ENCODE measurements at places on chromosomes 7 and 10.

- no peak for DNase-seq
These were observed 72.5 kb downstream of the SYPL1 start for GRCh38 chr7:106039486-106040060.

- no peak for DNase-seq
These were observed 35.1 kb upstream of the ZNRF2 start for GRCh38 chr7:30249316-30249715.

DNA sequence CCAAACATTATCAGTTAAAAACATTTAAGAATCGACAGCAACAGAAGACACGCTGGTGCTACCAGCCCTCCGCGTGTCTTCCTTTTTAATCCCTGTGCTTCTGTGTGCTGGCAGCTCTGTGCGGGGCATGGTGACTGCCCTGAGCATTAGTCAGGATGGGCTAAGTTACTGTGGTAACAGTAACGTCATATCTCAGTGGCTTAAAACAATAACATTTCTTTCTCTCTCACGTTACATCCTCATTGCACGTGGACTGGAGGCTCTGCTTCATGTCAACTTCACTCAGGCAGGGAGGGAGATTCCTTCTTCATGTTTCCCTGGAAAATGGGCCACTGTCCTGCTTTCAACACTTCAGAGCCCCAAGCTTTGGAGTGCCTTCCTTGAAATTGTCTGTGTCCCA, 378.5 kb downstream of the CCSER2 start:
- DNase-seq: no peak

DNA sequence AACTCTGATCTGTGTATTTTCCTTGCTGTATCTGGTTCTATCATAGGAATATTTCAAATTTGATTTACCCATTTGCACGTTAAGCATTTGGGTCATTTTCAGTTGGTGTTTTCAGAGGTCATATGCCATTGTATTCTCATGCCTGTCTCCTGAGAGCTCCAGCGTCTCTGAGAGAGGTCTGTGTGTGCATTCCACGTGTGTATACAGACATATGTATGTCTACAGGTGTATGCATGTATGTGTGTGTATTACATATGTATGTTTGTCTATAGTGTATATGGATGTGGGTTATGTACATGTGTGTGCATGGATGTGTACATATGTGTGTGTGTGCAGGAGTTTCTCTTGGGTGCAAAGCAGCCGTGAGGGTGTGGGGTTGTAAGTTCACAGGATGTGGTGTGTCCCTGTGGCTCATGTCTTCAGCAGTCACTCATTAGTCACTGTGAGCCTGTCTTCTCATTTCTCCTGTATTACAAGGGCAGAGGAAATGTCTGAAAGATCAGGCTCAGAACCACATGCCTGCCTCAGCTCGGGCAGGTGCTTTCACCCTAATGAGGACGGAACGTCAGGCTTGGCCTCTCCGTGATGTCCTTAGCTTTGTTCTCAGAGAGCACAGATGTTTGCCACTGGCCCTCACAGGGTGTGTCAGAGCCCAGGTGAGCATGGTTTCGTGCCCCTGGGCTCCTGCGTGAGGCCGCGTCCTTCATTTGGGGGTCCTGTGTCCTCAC, 101.6 kb downstream of the NKX6-2 start:
- no peak for DNase-seq

- DNase-seq: no peak
These were observed 152.9 kb downstream of the CCDC3 start for GRCh38 chr10:12848439-12849173.

GRCh38 chr7:17010637-17011300, 129.0 kb upstream of the AGR3 start:
- no peak for DNase-seq

GRCh38 chr10:33092596-33092995, 134.6 kb upstream of the ITGB1 start:
- no peak for DNase-seq

- no peak for DNase-seq
These were observed 53.1 kb upstream of the GTF2IRD1 start for GRCh38 chr7:74400420-74401136.

- DNase-seq: no peak
These were observed at the start of gene FAM237B for GRCh38 chr7:90320801-90321494. TSS of gene FAM237B (minus strand) at chr7:90321304. CDS start at chr7:90319748, 1,556 bp downstream.

DNA sequence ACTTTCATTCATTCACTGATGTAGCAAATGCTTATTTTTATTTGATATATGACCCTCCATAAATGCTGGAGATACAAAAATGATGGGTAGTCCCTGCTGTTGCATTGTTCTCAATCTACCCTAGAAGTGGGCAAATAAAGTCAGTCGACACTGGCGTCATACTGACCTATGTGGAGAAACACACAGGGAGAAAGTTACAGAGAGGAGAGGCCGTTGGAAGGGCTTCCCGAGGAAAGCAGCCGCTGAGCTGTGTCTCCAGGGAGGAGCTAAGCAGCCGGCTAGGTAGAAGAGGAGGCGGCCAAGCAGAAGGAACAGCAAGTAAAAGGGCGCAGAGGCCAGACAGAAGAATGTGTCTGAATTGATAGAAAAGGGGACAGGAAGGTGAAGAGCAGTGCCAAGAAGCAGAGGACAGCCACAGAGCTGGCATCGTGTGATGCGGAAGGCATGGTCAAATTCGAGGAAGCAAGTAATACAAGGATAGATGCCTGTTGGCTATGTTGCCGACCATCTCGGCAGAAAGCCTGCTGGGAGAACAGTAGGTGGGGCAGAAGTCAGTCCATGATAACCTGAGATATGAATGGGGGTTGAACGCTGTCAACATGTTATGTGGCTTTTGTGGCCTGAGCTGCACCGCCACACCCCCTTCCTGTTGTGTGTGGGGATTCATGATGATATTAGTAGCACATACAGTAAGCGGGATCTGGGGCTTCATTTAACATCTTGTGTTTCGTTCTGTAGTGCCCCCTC, 25.9 kb downstream of the ST8SIA6 start:
- no peak for DNase-seq

GRCh38 chr7:41915871-41916270, 213.0 kb upstream of the INHBA start:
- no peak for DNase-seq

- DNase-seq: no peak
These were observed 66.6 kb downstream of the CUBN start for GRCh38 chr10:17062955-17063484.

DNA sequence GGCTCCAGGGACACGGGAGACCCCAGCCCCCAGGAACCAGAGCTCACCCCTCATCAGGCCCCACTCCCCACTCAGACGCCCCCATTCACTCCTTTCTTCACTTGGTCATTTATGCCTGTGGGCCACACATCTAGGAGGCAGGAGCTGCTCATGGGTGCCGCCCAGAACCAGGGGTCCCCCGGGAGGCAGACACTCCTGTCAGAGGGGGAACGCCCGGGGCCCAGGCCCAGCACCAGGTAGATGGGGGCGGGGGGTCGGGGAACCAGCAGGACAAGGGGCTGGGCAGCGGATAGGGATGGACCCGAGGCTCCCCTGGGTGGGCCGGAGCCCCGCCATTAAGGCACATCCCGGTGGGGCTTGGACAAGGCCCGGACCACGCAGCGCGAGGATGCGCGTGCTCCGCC, 11.8 kb downstream of the CALY start:
- DNase-seq: no peak

DNA sequence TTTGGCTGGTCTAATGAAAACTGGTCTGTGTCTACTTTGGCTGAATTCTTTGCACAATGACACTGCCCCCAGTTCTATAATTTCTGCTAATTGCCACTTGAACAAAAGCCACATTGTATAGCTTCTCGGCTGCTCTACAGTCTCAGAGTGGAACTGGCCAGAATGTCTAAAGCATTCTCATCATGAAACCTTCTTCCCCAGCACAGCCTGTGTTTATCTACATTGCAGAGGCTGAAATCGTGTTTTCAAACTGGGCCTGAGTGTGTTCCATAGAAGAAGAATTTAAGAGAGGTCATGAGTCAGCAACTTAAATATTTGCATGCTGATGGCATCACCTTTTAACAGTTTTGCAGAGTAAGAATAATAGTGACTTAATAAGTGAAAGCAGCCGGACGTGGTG, 177.2 kb downstream of the BUB3 start:
- DNase-seq: peak; percentile 6

DNA sequence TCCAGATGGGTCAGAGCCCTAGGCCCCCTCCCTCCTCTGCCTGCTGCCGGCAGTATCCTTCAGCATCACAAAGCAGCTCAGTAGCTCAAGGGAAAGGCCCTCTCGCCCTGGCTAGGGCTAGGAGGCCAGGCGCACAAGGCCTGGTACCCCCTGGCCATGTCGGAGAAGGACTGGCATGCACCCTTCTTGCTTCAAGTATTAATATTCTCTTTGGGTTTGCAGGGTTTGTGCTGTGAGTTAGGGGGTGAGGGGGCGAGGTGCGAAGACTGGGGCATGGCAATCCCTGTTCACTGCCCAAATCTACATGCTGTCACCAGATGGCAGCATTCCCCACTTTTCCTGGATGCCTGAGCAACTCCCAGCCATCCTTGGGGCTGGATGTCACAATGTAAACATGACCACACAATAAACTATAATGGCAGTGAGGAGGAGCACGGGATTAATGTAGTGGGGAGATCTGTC, 105.2 kb downstream of the NEURL1 start:
- peak; percentile 37 for DNase-seq

- DNase-seq: no peak
These were observed 606 bp downstream of the PALD1 start for GRCh38 chr10:70479165-70479581.

DNA sequence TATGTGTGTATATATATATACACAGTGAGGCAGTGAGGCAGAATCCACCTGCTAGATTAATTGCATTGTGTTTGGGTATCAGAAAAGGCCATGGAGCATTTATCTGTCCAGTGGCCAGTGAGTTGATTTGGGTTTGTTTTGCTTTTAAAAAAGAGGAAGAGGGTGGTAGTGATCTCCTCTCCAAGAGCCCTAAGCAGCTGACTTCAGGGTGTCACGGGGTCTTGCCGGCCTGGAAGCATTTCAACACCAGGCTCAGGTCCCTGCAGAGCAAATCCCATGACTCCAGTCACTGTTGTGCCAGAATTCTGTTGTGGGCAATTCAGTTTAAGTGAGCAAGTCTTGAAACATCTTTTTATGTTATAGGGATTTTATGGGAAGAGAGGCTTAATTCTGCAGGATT, 30.6 kb upstream of the GPNMB start:
- DNase-seq: peak; percentile 38

DNA sequence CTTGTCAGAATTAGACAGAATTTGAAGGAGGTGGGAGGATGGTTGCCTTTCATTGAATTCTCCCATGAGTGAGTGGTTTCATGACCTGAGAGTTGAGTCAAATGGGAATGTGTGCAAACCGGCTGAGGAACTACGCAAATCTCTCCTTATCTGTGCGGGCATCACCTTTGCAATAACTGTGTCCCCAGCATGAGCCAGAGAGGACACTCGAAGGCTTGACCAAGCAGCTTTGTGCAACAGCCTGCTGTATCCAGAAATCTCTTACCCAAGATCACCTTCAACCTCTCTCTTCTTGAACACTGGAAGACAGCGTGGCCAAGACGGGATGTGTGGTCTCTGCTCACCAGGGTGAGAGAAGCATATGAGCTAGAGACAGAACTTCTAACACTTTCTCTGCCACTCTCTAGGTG, 93.8 kb upstream of the IKZF1 start:
- no peak for DNase-seq

GRCh38 chr10:16360001-16360400, 76.8 kb upstream of the PTER start:
- DNase-seq: no peak

Measured in substantia nigra (tissue), 51 donors.